Activated CD4-positive, alpha-beta T cell treated with anti-CD3 and anti-CD28 coated beads, Interleukin-2, amount 50 U/mL, for 24 hours (primary cell): ENCODE measurements at places on chromosomes 7 and 10.

DNA sequence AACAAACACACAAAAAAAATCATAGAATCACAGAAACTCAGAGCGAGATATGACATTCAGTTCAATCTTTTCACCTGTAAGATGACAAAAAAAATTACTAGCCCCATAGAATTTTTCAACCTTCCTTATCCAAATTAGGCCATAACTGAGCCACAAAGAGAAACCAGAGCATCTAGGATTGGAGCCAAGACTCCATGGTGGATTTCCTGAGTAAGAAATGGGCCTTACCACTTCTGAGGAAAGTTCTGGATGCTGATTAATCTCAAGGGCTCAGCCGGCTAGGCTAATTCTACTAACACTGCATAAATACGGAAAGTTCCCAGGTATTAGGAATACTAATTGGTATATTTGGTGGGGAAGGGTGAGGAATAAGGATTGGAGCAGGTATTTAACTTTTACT is 16.8 kb downstream of the LIPM start:
- no peak for DNase-seq

GRCh38 chr7:146554556-146554955 is 438.0 kb downstream of the CNTNAP2 start:
- DNase-seq: no peak

- DNase-seq: no peak
Observed at GRCh38 chr7:40483630-40484029, 348.8 kb downstream of the SUGCT start.

DNA sequence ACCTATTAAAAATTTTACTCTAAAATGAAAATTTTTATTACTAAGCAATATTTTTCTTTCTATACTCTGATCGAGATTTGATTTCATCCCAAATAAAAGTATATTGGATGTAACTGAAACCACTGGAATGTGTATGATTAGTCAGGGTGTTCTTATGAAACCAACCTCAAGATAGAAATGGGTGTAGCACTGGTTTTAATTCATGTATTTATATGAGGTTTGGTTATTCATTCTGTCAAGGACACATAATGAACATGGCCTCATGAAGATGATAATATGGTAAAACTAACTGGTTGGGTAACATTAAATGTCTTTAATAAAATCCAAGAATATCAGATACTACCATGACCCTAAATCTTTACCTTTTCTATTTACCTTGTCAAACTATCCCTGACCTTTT is 197.7 kb downstream of the SEMA3A start:
- no peak for DNase-seq

GRCh38 chr7:131302876-131303707 is 24.6 kb upstream of the MKLN1 start:
- peak; percentile 4 for DNase-seq

DNA sequence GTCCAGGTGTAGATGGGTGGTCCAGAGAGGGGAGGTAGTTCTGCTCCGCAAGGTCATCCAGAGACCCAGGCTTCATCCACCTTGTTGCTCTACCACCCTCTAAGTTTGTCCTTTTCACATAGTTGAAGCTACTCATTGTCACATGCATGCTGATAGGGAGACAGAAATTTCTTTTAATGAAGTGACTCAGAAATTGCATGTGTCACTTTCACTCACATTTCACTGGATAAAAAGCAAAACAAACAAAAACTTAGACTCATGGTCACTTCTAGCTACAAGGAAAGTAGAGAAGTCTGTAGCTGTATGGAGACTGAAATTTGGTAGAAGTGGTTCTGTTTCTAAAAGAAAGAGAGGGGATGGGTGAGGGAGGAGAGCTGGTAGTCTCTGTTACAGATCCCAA is 161.9 kb downstream of the SORCS3 start:
- DNase-seq: no peak

DNA sequence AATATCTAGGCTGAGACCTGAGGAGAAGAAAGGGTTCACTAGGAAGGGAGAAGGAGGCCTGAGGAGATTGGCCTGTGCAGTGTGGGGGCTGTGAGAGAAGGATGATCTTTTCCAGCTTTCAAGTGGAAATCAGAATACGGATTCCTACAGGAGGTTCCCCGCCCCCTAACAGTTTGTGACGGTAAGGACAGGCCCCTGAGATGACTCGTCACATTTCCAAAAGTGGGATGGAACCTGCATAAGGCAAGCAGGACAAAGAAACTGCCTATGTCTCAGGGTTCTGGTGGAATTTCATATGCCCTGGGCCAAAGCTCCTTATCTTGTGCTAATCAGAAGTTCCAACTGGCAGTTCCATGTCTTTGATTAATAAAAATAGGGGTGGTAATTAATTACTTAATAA is 275.6 kb downstream of the SNX10 start:
- no peak for DNase-seq

DNA sequence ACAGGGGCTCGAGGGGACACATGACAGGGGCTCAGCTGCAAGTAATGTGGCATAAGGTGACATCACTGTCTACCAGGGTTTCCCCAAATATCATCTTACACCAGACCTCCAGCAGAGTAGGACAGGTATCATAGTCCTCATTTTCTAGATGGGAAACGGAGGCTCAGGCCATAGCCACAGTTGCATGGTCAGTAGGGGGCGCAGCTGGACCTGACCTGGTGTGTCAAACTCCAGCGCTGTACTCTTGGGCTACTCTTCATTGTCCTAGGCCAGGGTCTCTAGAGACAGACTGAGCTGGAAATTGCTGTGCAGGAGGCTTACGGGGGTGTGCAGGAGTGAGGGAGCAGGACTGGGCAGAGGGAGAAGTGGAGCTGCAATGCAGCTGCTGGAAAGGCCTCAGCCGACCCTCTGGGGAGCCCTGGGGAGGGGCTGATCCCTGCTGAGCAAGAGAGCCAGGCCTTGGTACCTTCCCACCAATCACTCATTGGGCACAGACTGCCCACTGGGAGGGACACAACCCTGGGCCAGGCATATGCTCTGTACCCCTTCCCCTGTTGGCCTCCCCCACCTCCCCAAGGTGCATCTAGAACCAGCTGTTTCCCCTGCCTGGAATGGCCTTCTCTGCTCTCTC is 89.9 kb downstream of the CDH23 start:
- DNase-seq: no peak

DNA sequence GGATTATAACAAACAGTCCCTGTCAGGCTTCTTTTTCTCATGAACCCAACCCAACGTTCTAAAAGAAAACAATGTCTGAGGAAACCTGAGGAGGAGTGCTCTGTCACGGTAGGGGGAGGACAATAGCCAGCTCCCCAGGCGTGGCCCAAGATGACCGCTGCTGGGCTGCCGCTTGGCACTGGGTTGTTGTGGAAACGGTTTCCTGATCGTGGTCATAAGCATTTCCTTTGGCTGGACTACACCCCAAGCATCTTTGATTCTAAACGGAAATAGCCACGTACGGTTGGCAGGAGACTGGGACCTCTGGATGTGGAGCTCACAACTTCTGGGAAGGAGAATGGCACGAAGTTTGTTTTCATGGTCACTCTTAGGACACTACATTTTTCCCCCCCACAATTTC is 30.4 kb upstream of the DMBT1 start:
- DNase-seq: no peak

DNA sequence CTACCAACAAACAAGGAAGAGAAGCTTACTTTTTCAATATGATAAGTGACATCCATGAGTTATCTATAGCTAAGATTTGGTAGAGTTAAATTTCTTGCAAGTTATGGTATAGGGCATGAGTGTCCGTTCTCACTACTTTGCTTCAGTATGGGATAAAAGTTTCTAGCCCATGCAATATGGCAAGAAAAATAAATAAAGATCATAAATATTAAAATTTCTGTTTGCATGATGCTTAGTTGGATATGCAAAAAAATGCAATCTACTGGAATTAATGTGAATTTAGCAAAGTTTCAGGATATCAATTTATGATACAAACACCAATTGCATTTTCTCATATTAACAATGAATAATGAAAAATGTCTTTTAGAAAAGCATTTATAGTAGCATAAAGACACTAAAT is 148.7 kb upstream of the ADARB2 start:
- DNase-seq: no peak

- no peak for DNase-seq
Observed at GRCh38 chr10:129942391-129942790, 21.7 kb downstream of the EBF3 start.

- DNase-seq: no peak
Observed at GRCh38 chr7:23600236-23600635, 3.1 kb downstream of the CCDC126 start.

DNA sequence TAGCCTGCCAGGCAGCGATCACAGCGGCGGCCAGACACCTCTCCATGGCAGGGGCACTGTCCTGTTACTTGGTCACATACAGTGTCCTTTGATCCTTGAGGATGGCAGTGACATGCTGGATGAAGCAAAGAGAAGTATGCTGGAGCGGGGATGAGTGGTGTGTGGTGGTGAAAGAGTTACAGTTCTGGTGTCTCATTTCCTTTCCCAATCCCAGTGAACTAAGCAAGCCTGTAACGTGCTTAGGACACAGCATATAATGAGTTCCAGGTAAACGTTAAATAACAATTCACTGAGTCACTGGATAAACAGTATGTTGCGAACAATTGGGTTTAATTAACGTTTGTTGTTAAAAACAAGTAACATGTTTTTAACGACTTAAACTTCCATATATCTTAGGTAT is 63.5 kb upstream of the LAMB1 start:
- no peak for DNase-seq

- DNase-seq: no peak
Observed at GRCh38 chr7:2717293-2718261, 29.6 kb downstream of the AMZ1 start.

DNA sequence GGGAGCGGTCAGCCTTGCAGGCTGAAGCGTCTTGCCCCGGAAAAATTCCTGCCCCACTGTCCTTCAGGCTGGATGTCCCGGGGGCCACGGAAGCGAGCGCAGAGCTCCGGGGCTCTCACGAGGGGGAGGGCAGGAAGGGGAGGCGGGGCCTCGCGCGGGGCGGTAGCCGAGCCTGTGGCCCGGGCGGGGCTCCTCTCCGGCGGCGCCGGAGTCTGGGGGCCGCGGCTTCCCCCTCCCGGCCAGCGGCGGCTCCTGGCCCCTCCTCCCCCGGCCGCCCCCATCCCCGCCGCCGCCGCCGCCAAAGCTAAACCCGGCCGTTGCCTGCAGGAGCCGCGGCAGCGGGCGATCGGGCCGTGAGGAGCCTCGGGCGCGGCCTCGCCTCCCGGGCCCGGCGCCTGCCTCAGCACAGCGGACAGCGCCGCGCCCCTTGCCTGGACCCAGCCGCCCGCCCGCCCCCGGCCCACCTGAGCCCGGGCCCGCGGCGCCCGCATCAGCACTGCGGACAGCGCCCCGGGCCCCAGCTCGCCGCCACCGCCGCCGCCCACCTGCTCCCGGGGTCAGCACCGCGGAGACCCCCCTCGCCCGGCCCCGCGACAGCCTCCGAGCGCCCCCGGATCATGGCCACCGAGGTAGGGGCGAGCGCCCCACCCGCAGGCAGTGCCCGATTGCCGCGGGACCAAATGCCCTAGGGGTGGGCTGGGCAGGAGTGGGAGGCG is at the start of gene GOLGA7B:
Gene GOLGA7B (plus strand): TSS at position 157 of the 716 bp plus-strand sequence. CDS start 461 bp downstream, at position 618.
- peak; percentile 30 for DNase-seq

GRCh38 chr10:131169146-131169545 is 142.4 kb downstream of the TCERG1L start:
- no peak for DNase-seq

- DNase-seq: no peak
Observed at GRCh38 chr7:132351954-132352499, 224.2 kb downstream of the PLXNA4 start.

- no peak for DNase-seq
Observed at GRCh38 chr10:88895250-88895649, 15.2 kb downstream of the STAMBPL1 start.

GRCh38 chr10:45427262-45427969 is 53.4 kb downstream of the ALOX5 start:
- no peak for DNase-seq

DNA sequence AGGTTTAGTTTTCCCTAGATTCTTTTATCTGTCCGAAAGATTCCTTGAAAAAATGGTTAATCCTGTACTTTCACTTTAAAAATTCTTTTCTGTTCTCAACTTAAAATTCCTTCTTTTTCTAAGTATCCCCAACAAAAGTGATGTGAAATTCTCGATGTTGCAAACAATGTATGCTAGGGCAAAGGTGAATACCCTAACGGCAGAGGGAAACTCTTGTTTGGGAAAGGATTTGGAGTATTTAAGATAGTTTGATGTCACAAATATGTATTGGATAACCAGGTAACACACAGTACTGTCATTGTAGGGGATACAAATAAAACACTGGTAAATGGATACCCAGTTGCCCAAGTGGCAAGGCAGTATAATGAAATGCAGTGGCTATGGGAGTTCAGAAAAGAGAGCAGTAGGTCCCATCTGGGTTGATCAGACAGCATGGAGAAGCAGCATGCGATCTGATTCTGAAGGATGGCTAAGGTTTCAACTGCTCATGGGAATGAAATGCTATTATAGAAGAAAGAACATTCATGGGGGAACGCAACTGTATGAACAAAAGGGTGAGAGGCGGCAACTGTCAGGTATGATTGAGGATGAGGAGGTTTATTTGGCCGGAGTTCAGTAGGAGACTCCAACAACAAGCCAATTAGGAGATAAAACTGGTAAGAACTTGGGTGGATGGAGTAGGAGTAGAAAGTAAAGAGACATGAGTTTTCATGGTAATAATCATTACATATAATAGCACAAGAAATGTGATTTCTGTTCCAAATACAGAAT is 3.2 kb upstream of the EPC1 start:
- DNase-seq: no peak

DNA sequence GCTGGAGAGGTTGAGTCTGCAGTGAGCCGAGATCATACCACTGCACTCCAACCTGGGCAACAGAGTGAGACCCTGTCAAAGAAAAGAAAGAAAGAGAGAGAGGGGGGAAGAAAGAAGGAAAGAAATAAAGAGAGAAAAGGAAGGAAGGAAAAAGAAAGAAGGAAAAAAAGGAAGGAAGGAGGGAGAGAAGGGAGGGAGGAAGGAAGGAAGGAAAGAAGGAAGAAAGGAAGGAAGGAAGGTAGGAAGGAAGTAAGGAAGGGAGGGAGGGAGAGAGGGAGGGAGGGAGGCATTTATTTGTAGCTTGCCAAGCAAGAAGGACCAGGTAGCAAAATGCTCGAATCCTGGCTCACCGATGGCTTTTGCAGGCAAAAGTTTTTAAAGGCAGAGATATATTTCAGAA is 74.5 kb upstream of the BAIAP2L1 start:
- no peak for DNase-seq

DNA sequence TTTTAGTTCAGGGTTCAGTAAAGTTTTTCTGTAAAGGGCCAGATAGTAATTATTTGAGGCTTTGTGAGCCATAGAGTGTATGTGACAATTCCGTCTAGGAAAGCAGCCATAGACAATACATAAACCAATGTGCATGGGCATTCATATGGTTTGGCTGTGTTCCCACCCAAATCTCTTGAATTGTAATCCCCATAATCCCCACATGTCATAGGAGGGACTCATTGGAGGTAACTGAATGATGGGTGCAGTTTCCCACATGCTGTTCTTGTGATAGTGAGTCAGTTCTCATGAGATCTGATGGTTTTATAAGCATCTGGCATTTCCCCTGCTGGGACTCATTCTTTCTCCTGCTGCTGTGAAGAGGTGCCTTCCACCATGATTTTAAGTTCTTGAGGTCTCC is 29.9 kb downstream of the SEC61G start:
- DNase-seq: no peak

- DNase-seq: no peak
Observed at GRCh38 chr7:66521675-66522074, 107.0 kb upstream of the KCTD7 start.

- DNase-seq: no peak
Observed at GRCh38 chr7:92614660-92615174, 24.5 kb upstream of the FAM133B start.
